ENCODE measurements at places on chromosomes 2 and 18.

- DNase-seq, result no peak
These were observed 170.7 kb downstream of the DIS3L2 start for GRCh38 chr2:232132181-232132580.

- DNase-seq, result no peak
These were observed 102.8 kb upstream of the MAP2 start for GRCh38 chr2:209321076-209321475.

DNA sequence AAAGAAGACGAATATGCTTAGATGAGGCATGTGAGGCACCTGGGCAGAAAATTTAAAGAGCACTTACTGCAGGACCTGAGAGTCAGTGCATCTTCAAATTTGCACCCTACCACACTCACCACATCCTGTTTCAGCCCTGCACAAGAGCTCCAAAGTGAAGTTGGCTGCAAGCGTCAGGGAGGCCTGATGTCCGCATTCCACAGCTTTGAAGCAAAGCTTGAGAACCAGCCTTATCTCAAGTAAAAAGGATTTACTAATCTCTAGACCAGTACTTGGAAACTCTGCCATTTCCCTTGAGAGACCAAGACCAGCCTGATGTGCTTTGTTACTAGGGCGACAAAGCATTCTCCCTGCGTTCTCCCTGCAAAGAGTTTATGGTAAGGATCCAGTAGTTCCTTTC is 3.4 kb upstream of the ASNSD1 start:
- DNase-seq, result no peak

- DNase-seq, result no peak
These were observed 152.2 kb upstream of the CRIM1 start for GRCh38 chr2:36203366-36203765.

DNA sequence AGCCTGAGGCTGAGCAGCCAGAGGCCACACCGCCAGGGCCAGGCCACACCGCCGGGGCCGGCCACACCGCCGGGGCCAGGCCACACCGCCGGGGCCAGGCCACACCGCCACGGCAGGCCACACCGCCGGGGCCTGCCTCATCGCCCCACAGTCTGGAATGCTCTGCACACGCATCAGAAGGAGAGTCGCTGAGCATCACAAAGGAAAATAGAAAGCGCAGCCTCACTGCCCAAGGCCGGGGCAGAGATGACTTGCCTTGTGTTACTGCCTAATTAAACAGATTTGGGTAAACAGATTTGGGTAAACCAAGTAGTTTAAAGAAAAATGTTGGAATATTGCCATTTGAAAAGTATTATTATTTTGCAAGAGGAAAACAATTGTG is 10.4 kb upstream of the NFATC1 start:
- DNase-seq, result no peak

DNA sequence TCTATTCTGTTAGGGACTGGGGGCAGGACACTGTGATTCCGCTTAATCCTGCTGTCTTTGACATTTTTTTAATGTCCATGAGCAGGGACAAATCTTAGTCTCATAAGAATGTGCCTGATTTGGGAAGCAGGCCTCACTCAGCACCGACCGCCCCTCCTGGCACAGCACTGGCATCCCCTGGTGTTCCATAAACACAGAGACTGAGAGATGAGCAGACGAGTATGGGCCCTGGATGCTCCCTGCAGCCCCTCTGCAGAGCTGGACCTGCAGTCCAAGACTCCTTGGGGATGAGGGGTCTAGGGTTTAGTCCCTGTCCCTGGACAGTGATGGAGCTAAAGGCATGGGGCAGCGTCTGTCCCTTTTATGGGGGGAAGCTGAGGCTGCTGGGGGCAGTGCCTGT is 81.6 kb downstream of the NDUFA10 start:
- no peak for DNase-seq

DNA sequence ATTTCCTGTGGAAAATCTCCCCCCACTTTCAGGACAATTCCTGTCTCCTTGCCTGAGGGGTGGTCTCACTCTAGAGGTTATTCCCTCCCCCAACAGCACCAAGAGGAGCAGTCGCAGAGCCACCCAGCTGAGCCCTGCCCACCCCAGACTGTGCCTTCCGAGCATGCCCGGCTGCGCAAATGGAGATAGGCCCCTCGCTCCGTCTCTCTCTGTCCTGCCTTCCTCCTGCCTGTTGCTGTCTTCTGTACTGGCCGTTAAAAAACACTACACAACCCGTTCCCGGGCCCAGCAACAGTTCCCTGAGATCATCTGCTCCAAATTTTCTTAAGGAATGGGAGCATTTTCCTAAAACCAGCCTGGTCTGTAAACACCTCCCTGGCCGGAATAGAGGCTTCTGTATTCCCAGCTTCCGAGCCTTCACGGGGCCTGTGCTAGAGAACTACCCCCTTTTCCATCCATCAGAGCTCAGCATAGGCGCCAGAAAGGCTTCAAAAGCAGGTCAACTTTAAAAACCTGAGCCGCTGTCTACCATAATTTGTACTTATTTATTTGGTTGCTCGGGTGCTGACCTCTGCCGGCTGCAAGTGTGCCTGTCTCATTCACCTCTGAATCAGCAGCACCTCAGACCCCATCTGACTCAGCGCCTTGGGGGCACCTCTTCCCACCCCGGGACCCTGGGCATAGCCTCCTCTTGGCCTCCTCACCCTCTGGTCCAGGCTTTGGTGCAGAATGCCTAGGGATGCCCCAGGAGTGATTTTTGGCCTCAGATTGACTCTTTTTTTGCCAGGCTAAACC is 159.4 kb downstream of the PXDN start:
- no peak for DNase-seq

DNA sequence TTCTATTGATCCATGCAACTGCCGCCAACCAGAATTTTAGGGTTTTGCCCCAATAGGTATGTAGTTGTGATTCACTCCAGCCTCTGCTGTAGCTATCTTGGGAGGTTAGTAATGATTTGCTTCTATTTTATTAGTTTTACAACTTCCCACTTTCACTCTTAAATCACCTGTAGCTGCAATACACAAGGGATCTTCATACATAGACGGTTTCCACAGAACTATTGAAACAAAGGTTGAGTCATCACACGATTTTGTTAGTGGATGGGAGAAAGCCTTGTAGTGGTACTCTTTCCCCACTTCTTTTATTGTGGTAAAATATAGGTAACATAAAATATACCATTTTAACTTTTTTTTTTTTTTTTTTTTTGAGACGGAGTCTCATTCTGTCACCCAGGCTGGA is 104.2 kb upstream of the SPRED2 start:
- DNase-seq, result no peak

DNA sequence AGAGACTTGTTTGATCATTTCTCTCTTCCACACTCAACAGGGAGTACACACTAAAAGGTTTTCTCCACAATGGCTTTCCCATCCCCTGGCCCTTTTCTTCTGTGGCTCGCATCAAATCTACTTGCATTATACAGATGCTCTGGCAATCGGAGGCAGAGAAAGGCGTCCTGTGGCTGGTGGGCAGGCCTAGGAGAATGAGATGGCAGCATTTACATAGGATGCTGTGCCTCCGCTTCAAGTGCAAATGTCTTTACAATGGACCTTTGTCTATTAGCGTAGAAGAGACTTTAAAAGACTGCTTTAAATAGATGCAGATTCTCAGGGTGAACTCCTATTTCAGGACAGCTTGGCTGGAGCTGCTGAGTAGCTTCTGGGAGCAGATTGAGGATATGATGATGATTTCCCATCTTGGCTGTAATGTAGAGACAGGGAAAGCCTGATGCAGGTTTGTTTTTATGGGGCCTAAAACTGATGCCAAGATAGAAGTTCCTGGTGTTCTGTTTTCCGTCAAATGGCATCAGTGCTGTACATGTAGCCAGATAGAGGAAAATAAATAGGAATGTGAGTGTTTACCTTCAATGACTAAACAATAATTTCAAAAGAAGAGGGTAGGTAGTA is 423.4 kb downstream of the RND3 start:
- DNase-seq, result no peak

- DNase-seq, result no peak
These were observed 889.1 kb upstream of the ZEB2 start for GRCh38 chr2:145408980-145409379.

GRCh38 chr2:18117592-18117991 is 239.1 kb downstream of the KCNS3 start:
- no peak for DNase-seq

GRCh38 chr2:237922641-237923361 is 44.0 kb upstream of the UBE2F start:
- no peak for DNase-seq

GRCh38 chr2:23445450-23445868 is 60.5 kb downstream of the KLHL29 start:
- no peak for DNase-seq

DNA sequence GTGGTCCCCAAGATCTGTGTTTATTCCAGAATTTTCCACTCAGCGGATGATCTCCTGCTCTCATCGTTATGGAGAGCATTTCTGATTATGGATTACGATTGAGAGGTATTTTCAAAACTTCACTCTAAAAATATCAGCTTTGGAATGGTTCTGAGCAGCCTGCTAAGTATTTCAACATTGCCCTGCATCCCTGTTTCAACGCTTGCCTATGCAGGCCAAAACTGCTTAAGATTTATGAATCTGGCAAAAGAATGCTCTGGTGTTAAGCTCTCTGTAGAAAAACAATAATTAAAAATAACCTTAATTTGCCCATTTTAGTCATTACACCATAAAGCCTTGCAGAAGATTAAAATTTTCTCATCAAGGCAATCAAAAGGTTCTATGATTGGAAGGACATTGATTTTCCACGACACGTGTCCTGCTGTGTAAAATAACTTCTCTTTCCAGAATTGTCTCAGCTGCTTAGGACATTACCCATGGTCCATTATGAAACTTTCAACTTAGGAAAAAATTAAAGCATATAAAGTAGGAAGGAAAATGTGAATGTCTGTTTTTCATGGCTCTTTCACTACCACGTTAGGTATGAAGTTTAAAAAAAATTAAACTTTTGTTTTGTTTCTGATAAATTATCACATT is 229.9 kb downstream of the ACKR3 start:
- no peak for DNase-seq

- DNase-seq, result no peak
These were observed 43.7 kb downstream of the POU3F3 start for GRCh38 chr2:104897515-104898184.

DNA sequence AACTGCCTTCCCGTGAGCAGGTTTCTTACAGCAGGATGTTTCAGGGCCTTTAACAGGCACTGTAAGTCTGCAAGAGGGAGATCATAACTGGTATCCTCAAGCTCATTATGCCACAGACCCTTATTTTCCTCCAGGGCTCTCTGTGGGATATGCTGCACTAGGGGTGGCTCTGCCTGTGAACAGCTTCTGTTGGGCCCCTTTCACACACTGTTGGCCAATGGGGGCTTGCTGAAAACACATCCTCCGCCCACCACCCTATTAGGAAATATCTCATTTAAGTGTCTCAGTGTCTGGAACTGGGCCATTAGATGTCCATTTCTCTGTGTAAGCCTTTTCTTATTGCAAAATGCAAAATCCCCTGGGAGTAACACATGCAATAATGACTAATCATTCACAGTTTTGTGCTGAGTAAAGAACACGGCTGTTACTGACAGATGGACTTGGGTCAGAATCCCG is 414.3 kb upstream of the HS6ST1 start:
- DNase-seq, result no peak

GRCh38 chr2:44582363-44583008 is 220.7 kb downstream of the CAMKMT start:
- no peak for DNase-seq

- no peak for DNase-seq
These were observed 36.5 kb downstream of the SIGLEC15 start for GRCh38 chr18:45861926-45862325.

GRCh38 chr2:107466241-107466640 is 360.5 kb upstream of the RGPD4 start:
- DNase-seq, result no peak

DNA sequence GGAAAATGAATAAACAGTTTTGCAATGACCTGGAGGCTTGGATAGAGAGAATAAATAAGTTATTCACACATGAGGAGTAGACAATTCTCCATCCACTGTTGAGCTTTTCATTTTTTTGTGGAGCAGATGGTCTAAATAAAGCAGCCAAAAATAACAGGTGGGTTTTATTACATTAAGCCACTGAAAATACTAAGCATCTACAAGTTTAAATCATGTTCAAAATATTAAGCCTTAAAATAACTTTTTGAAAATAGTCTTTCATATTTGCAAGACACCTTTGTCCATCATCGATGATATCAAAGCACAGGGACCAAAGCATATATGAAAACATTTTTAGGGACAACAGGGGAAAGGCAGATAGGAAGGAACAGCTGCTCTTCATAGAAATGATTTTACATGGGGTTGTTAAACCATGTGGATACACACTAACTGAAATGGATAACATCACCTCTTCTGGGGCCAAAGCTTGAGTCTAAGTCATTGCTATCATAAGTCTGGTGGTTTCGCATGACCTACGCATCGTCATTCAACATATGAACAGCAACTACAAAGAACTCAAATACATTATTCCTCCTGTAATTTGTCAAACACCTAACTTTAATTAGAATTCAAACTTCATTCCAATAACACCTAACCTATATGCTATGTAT is 197.6 kb upstream of the CHST9 start:
- no peak for DNase-seq

GRCh38 chr18:7953095-7953958 is 386.2 kb downstream of the PTPRM start:
- DNase-seq, result no peak

DNA sequence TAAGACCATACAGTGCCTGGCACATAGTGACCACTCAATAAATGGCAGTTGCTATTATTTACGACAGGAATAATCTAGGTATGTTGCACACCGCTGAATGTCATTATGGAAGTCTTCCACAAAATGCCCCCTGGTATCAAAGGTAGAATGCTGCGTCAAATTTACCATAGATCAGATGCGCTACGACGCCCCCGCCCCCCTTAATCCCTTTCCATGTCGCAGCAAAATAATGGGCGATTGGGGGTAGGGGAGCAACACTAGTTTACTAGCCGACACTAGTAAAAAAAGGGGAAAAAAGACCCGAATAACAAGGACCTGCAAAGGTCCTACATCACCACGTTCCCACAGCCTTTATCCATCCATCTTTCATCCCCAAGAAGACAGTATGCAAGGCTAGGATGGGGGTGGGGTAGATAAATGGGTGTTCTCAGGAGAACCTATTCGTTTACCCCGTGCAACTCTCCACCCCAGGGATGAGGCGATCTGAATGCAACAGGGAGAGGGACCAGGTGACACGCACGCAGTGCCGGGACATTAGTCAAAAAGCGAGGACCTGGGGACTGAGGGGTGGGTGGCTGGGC is 455 bp downstream of the PREPL start:
- DNase-seq, result peak; percentile 52

DNA sequence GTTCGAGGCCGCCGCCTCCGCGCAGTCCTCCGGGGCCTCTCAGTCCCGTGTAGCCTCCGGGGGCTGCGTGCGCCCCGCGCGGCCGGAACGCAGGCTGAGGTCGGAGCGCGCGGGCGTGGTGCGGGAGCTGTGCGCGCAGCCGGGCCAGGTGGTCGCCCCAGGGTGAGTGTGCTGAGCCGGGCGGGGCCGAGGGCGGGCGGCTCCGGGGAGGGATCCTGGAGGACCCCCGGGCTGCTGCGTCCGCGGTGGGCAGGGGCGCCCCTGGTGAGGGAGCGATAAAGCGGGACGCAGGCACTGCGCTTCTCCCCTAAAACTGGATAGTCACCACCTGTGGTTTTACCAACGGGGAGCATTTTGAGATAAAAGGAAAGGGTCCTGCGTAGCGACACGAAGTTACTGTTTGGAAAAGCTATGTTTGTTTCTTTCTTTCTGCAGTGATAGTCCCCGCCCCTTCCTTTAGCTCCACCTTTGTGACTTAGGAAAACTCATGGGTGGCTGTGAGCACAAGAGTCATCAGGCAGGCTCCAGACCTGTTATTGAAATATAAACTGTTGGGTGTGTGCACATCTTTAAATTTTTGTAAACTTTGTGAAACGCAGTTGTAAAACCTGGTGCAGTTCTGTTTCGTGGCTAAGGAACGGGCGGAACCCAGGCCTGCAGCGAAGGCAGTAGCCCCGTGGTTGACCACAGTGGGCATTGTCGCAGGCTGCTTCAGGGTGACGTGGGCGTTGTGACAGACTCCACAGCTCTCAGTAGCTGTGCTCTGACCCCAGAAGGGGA is 687 bp downstream of the CTDP1 start:
- peak; percentile 82 for DNase-seq
